ENCODE measurements at places on chromosomes 7 and 10.

- no peak for DNase-seq
These were observed 85.4 kb upstream of the NPTX2 start for GRCh38 chr7:98531717-98532116.

GRCh38 chr10:43206391-43207235 is 60.3 kb downstream of the RASGEF1A start:
- no peak for DNase-seq

DNA sequence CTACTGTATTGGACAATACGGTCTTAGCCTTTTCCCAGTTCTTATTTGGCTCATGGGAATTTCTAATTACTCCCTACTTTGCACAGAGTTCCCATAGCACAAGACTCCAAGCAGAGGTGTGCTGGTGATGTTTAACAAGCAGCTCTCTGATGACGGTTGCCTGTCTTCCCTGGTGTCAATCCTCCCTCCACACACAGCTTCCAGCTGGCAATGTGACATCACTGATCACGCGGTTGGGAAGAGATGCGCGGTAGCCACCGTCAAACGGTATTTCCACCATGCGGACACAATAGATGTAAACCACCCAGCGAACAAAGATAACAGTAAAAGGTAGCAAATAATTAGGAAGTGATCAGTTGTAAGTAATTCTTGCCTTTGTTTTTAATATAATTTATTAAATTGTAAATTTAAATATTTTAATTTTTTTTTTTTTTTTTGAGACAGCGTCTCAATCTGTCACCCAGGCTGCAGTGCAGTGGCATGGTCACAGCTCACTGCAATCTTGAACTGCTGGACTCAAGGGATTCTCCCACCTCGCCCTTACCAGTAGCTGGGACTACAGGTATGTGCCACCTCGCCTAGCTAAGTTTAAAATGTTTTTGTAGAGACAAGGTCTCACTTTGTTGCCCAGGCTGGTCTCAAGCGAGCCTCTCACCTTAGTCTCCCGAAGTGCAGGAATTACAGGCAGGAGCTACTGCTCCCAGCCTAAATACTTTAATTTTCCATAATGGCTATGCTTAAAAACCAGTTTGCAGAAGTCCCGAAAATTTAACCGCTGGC is 36.3 kb upstream of the IL15RA start:
- no peak for DNase-seq

DNA sequence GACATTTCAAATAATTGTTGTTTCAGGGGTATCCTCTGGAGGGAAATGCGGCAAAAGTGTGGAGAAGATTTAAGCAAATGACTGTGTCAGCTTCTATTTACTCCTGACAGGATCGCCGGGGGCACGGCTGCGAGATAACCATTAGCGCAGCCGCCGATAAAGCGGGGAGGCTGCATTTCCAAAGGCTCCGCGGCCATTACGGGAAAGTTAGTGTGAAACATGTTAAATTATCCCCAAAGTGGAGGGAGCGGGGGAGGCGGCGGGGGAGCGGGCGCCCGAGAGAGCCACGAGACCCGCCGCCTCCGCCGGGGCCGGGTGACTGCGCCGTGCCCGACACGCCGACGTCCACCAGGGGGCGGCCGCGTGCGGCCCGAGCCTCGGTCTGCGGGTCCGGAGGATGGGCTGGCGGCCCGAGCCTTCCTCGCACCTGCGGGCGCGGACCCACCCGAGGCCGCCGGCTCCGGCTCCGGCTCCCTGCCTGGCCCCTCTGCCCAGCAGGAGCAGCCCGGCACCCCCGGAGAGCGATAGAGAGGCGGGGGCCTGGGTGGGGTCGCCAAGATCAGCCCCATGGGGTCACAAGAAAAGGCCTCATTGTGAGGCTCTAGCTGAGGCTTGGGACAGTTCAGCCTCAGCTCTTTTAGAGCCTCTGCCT is 74.4 kb upstream of the PAX2 start:
- peak; percentile 72 for DNase-seq

- DNase-seq, result no peak
These were observed 14.0 kb downstream of the KMT2E start for GRCh38 chr7:105028004-105028403.

- DNase-seq, result no peak
These were observed 135.8 kb downstream of the TEX36 start for GRCh38 chr10:125547010-125547650.

GRCh38 chr10:104574838-104575237 is 66.3 kb upstream of the SORCS3 start:
- no peak for DNase-seq

DNA sequence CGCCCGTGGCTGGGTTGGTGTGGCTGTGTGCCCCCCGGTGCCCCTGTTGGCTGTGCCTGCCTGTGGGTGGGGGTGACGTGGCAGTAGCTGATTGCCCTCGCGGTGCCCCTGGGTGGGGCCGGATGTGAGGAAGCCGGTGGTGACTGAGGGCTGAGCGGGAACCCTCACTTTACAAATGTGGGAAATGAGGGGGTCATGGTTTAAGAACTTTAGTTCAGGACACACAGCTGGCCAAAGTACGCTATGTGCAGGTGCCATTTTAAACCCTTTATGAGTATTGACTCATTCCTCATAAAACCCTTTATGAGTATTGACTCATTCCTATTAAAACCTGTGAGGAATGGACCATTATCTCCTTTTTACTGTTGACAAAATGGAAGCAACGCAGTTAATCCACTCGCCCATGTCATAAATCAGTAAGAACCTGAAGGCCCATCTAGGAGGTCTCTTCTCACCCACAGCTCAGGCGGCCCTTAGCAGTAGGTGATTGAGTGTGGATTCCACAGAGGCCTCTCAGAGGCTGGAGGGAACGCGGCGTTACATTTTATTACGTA is 290.1 kb upstream of the COBL start:
- DNase-seq, result no peak

- peak; percentile 72 for DNase-seq
These were observed 42.2 kb upstream of the SRGN start for GRCh38 chr10:69045441-69046300.

DNA sequence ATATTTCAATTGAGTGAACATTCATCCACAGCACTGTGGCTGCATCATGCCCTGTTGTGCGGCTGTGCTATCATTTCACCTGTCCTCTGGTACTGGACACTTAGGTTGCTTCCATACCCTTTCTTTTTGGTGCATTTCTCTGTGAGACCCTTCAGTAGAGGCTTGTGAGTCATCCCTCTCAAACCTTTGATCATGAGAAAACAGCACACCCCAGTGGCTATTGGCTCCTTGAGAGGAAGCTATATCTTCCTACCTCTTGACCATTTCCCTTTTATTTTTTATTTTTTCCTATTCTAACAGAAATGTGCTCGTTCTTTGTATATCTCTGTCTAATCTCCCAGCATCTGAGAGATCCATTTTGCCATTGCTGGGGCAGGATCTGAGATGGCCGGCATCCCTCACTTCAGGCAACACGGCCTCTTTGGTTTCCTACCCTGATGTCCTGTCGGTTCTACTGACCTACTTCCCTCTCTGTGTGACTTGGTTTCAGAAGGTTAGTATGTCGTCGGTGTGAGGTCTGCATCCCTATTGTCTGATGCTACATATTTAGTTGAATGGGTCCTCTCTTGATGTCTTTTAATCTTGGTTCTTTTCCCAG is 23.8 kb upstream of the PIK3AP1 start:
- DNase-seq, result no peak

DNA sequence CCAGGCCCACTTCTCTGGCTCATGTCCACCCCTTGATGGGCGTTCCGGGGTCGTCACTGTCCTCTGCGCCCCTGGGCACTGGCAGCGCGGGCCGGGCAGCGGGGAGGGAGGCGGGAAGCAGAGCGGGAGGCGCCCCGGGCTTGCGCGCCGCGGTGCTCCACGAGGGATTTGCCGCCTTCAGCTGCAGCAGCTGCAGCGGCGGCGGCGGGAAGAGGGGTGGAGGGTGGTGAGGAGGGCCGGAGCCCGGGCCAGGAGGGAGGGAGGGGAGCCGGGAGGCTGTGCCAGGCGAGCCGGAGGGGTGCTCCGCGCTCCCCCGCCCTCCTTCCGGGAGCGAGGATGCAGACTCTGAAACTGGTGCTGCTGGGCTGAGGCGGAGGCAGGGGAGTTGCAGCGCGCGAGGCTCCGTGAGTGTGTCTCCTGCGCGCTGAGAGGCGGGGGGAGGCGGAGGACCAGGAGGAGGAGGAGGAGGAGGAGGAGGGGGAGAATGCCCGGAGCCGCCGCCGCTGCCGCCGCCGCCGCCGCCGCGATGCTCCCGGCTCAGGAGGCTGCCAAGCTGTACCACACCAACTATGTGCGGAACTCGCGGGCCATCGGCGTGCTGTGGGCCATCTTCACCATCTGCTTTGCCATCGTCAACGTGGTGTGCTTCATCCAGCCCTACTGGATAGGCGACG is at the start of gene LHFPL3:
Gene LHFPL3, plus strand, starts transcription at position 308 of the 674 bp plus-strand sequence.
- no peak for DNase-seq

DNA sequence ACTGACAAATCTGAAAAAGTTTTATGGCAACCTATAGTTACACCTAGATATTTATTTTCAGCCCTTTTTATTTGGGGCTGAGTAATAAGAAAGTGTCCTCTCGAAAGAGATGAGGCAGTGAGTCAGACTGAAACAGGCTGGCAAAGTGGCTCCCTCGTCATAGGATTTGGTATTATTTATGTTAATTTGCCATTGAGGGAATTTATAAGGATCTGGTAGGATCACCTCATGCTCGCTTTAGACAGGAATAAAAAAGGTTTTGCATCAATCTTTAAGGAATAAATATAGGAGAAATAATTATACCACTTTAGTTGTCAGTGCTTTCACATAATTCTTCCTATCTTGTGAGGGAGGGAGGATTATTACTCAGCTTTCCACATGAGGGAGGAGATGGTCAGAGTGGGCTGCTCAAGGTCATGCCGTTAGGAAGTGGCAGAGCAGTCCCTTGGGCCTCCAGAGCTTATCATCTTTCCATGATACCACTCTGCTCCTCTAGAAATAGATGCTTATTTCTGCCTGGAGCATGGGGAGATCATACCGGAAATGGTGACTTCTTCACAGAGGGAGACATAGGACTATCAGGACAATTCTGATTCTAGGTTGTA is 356.8 kb downstream of the GPR158 start:
- no peak for DNase-seq

DNA sequence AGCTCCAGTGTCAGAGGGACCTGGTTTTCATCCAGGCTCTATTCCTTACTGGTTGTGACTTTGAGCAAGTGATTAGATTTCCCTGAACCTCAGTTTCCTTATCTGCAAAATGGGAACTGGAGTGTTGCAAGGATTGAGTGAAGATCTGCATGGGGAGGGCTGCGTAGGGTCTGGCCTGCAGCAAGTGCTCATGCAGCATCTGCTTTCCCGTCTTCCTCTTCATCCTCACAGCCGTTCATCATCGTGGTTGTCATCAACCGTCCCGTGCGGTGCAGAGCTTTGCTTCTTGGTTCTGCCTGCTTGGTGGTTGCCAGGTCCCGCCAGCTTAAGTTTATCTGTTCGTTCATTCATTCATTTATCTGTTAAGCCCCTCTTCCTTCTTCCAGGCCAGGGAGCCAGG is 135.0 kb downstream of the GRK5 start:
- DNase-seq, result no peak

DNA sequence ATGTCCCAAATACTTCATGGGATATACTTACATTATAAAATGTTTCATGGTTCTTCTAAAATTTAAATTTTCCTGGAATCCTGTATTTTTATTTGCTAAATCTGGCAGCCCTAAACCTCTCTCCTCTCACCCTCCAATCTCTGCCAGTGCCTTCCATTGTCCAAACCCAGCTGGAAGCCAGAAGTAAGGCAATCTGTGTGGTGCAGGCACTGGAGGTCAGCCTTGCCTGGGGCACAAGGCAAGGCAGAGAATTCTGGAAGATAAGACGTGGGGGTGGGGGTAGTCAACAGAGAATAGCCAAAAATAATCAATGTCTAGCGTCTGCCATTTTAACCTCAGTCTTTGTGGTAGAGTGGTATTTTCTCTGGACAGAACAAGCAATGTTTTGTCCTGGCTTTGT is 381.7 kb downstream of the GPAM start:
- no peak for DNase-seq

DNA sequence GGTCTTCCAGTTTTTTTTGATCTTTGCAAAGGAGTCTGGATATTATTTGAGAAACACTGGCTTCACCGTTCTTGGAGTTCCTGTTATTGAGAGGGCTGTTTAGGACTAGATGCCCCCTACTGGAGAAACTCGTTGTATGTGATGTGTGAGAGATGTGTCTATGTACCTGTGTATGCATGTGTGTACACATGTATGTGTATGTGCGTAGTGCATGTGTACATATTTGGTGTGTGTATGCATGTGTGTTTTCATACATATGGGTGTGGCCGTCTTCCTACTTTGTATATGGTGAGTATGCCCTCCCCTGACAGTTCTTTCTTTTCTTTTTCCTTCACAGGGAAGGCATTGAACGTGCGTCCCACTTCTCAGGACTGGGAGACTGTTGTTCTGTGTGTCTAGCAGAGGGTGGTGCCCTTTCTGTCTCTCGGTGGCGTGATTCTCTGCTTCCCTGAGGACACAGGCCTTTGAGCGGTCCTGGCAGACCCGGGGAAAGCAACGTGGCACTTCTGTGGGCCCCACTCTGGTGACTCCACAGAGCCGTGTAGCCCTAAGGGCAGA is 3.0 kb upstream of the CALHM3 start:
- no peak for DNase-seq

GRCh38 chr10:4947039-4947634 is 16.1 kb upstream of the AKR1C1 start:
- DNase-seq, result no peak

DNA sequence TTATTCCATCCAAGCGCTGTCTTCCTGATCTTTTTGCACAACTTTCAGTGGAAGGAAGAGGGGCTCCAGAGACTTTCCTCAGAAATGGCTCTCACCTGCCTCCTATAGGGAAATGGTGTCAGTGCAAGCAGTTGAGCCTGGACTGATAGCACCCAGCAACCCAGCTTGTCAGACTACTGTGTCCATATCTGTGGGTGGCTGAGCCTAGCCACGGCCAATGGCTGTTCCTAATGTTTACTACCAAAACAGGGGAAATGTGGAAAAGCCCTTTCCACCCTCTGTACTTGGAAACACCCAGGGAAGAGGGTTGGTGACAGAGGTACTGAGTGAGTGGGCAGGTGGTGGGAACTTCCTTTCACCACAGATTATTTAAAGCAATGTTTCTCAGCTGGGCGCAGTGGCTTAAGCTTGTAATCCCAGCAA is 4.3 kb upstream of the YKT6 start:
- DNase-seq, result no peak

- no peak for DNase-seq
These were observed 247.0 kb downstream of the SEMA3D start for GRCh38 chr7:84939888-84940287.

DNA sequence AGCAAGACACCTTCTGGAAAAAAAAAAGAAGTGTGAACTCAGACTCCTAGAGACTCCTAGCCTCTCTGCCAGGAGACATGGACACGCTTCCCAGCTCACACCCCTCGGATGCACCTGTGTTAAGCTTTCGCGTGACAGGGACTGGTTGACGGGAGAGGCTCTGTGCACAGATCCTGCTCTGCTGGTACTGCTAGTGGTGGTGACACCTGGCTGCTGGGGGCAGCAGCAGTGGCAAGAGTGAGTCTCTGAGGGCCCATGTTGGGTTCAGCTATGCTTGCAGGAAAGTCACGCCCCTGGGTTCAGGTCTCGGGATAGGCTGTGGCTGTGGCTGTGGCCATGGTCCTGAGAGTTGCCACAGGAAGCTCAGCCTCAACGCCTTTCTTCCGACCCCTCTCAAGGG is 81.1 kb downstream of the XRCC2 start:
- DNase-seq, result no peak
